ENCODE measurements at places on chromosomes 2 and 18.

- no peak for DNase-seq
Measured at GRCh38 chr2:25085761-25086560, 44.1 kb downstream of the EFR3B start.

DNA sequence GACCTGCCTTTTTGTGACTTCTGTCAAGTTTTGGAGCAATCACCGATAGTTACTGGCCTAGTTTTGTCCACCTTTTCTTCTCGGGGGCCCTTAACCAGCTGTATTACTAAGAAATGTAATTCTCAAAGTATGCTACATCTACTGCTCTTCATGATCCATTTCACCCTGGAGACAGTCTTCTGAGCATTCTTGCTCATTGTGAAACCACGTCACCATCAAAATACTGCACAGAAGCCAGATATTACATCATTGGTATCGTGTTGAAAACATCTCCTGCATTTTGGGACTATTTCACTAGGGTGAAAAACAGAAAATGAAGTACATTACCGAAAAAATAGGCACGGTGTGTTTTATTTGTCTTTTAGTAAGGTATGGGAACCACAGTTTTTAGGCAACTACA is 11.7 kb downstream of the LYPD6B start:
- no peak for DNase-seq

- DNase-seq = no peak
Measured at GRCh38 chr2:108813732-108814131, 27.2 kb downstream of the CCDC138 start.

DNA sequence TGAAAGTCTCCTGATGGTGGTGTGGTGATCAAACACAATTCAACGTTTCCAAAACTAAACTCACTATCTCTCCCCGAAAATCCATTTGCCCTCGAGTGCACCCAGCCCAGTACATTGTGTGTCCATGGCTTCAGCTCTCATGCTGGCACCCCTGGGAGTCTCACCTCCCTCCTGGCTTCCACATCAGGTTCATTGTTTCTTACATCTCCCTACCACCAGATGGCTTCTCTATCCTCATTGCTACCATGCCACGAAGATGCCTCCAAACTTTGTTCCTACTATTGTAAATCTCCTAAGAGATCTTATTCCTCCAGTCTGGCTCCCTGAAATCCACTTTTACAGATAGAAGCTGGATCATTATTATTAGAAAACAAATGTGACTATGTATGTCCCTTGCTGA is 197.0 kb downstream of the MYT1L start:
- no peak for DNase-seq

DNA sequence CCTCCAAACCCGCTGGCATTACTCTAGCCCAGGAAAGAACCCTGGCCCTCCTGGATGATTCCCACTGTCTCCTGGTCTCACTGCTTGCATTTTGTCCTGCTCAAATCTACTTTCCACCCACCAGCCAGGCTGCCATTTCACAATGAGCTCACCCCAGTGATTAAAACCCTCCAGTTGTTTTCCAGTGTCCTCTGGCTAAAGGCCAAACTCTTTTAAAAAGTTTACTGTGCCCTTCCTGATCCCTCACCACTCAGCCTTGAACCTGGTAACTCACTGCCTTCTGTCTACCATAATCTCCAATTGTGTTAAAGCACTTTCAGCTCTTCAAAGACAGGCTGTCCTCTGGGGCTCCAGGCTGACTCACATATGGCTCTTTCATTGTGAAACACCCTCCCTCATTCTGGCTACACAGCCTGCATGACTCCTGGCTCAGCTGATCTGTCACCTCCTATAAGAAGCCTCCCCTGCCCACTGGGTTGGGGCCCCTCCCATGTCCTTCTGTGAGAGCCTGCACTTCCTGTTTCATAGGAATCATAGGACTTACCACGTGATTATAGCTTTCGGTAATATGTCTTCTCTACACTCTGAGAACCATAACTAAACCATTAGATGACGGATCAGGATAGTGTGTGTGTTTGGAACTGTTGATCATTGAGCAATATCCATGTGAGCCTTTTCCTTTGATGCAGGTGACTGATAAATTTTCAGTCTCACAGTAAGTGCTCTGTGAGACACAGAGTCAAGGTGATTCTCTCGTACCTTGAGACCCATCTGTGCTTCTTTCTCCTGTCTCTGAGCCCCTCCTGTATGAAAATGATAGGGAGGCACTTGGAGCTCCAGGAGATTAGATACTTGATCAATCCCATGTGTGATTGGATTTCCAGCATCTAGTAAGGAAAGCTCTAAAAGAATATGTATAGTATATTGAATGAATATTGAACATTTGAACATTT is 590.8 kb upstream of the ID2 start:
- no peak for DNase-seq

GRCh38 chr2:48406116-48406515 is 123.8 kb upstream of the STON1 start:
- no peak for DNase-seq

GRCh38 chr2:157480182-157480961 is 36.5 kb upstream of the CYTIP start:
- DNase-seq = no peak

DNA sequence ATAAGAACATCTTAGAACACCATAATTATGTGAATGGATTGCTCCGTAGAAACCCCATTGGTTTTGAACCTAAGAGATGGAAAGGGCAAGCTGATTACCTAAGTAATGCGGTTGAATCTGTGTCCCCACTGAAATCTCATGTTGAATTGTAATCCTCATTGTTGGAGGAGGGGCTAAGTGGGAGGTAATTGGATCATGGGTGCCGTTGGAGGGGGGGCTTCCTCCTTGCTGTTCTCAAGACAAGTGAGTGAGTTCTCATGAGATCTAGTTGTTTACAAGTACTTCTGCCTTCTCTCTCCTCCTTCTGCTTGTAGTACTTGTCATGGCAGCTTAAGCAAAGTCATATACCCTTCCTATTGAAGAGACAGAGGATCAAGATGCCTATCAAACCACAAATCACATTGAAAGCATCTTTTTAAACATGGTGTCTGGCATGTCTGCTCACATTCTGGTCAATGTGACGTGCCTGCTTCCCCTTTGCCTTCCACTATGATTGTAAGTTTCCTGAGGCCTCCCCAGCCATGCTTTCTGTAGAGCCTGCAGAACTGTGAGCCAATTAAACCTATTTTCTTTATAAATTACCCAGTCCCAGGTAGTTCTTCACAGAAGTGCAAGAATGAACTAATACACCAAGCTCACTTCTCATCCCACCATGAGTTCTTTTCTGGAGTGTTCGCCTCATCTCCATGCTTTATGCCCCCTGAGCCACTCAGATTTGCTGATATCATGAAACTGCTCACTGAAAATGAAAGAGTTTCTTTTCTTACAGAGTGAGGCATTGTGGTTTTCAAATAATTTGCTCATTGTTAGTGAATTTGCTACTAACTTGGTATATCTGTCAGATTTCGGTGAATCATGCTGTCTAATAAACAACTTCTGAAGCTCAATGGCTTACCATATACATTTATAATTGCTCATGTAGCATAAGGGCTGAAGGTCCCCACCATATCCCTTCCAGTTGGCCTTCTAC is 23.6 kb downstream of the KCNE4 start:
- DNase-seq = no peak

GRCh38 chr2:74334931-74335333 is 8.3 kb downstream of the SLC4A5 start:
- peak; percentile 85 for DNase-seq

DNA sequence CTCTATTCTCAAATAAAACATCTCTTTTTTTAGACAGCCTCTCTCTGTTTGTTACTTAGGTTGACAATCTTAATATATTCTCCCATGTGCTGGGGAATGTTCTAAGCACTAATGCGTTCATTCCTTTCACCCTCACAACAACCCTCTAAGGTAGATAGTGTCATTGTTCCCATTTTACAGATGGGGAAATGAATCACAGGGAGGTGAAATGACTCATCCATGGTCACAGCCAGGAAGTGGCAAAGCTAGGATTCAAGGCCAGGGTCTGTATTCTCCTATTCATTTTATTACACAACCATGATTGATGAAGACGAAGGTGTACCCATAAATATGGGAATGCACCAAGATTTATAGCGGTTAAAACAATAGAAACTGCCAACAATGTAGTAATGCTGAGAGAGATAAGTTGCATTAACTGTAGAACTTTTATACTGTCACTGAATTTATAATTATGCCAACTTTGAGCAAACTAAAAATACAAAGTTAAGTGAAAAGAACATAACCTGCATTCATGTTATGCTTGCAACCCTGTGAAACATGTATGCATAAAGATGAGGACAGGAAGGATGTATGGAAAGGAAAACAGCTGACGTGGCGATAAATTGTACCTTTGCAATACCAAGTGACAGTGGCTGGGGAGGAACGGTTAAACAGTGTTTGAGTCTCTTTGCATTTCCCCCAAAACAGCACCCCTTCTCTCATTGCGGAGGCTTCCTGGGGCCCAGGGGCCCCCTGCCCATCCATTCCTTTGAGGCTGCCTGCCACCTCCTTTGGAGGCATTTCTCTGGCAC is 257.7 kb upstream of the AGAP1 start:
- DNase-seq = no peak

DNA sequence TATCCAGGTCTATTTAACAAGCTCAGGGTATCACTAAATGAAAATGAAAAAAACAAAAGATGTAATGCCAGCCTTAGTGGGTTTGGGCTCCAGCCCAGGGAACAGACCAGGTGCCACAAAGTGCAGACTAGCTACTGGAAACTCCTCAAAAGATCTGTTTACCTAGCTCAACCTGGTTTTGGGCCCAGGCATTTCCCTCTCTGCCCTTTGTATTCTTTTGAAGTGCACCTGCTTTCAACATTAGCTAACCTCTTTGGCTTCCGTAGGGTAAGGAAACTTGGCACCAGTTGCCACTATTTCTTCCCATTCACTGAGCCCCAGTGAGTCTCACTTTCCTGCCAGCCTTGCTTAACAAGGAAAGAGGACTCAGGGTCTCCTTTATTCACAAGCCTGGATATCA is 123.6 kb upstream of the CDCA7 start:
- no peak for DNase-seq

GRCh38 chr2:168210895-168211570 is 36.4 kb downstream of the STK39 start:
- no peak for DNase-seq

- DNase-seq = no peak
Measured at GRCh38 chr18:61129001-61129400, 204.2 kb upstream of the CDH20 start.

GRCh38 chr18:46133534-46133933 is 29.3 kb downstream of the HAUS1 start:
- no peak for DNase-seq

DNA sequence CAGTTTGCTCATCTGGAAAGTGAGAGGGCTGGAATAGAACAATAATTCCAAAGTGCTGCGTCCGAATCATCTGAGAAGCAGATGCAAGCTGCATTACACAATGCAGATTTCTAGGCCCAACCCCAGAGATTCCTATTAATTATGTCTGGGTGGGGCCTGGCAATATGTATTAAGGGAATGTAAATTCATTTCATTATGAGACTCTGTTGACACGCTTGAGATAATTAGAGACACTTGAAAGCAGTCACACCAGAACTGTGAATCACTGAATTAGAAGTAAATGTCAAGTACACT is 54.7 kb upstream of the HK2 start:
- no peak for DNase-seq

GRCh38 chr2:170817093-170818035 is 677 bp downstream of the GAD1 start:
- DNase-seq = peak; percentile 16

All from CD4-positive, alpha-beta T cell treated with Interleukin-17A for 4 hours (primary cell).